ENCODE measurements at places on chromosomes 5 and 9.

- no peak for DNase-seq
These were observed 13.7 kb upstream of the PRELID2 start for GRCh38 chr5:145848854-145849253.

- no peak for DNase-seq
These were observed 37.8 kb upstream of the ATP6V1G1 start for GRCh38 chr9:114549697-114550330.

DNA sequence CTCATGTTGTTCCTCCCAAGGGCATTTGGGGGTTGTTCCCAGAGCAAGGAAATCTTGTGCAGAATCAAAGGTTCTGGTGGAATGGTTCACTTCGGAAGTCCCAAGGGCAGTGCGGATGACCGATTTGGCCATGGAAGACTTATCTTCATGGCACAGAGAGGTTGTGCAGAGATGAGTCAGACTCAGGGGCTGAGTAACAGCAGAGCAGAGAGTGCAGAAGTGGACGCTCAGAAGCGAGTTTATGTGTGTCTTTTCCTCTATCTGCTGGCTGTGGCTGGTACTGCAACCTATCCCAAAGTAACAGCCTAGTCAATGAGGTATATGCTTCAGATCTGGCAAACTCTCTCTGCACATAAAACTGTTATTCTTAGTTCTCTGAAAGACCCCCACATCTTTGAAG is 118.1 kb downstream of the DPYSL3 start:
- peak; percentile 90 for DNase-seq

- no peak for DNase-seq
These were observed 20.9 kb upstream of the LURAP1L start for GRCh38 chr9:12753931-12754330.

DNA sequence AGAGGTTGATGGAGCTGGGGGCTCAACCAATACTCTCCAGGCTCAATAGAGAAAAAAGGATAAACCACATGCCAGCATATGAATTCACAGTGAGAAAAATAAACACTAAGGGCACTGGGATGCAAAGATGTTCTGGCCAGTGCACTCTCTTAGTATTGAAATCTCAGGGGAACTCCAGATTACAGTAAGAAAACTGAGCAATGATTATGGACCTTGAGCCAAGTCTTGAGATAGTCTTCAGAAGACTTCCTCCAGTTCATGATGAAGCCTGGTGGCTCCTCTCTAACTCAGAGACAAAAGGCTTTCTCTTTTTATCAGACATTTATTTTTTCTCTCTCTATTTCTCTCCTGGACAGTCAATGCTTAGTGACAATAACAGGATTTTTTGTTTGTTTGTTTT is 139.8 kb upstream of the SPEF2 start:
- no peak for DNase-seq

DNA sequence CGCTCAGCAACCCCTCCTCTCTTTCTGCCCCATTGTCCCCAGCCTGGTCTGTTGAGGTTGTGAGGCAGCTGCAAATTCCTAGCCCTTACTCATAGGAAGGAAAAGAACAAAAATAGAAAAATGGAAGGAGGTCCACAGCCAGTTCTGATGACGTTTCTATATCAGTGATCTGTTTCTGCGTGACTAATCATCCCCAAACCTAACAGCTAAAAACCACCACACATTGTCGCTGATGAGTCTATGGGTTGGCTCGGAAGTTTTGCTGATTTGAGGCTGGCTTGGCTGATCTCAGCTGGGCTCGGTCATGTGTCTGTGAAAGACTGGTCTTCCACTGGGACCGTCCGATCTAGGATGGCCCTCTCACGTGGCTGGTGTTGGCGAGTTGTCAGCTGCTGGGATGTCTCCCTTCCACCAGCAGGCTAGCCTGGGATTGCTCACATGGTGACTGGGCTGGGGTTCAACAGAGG is 200.6 kb upstream of the ZNF618 start:
- DNase-seq: peak; percentile 91

DNA sequence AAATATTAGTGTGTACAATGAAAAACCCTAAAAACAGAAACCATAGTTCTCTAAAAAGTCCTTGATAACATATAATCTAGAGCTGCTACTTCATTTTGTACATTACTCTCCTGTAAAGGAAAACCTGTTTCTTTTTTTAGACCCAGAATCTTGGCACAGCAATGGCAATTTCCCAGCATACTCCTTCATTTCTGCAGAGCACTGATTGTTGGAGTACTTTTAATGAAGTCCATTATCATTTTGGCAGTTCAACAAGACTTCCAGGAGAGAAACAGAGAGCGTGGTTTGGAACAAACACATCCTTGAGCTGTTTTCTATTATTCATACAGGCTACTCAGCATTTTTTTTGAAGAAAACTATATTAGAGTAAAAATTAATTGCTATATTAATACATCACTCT is 22.7 kb upstream of the MROH2B start:
- no peak for DNase-seq

- no peak for DNase-seq
These were observed 54.8 kb upstream of the GPBP1 start for GRCh38 chr5:57119031-57119430.

- DNase-seq: no peak
These were observed 47.1 kb upstream of the COL15A1 start for GRCh38 chr9:98896632-98897031.

- DNase-seq: peak; percentile 92
These were observed 73.4 kb downstream of the ANGPTL2 start for GRCh38 chr9:127049044-127049443.

Data from choroid plexus epithelial cell (primary cell).